Stimulated activated CD4-positive, alpha-beta T cell treated with anti-CD3 and anti-CD28 coated beads, Interleukin-4, amount 100 ng/mL, for 1 hour (primary cell): ENCODE measurements at places on chromosomes 13 and 19.

GRCh38 chr13:107447591-107447990 lies 767.7 kb downstream of the LIG4 start:
- no peak for DNase-seq

DNA sequence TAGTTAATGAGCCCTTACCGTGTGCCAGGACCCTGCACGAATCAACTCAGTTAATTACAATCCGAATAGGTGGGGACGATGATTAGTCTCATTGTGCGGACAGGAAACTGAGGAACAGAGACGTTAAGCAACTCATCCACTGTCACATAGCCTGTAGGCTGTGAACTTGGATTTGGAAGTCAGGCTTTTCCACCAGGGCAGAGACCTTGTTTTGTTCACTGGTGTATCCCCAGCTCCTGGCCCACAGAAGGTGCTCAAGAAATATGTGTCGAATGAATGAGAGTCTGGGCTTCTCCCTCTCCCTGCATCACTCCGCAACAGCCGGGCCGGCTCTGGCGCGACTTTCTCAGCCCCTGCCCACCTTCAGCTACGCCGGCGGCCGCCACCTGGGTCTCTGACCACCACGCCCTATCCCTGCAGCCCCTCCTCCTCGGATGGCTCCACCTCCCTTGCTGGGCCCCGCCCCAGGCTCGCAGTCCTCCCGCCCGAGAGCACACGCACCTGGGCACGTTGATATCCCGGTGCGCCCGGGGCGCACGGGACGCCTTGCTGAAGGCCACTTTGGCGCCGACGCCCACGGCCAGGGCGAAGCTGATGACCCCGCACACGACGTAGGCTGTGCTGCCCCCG lies 1.3 kb downstream of the SHISA7 start:
- DNase-seq, result no peak

DNA sequence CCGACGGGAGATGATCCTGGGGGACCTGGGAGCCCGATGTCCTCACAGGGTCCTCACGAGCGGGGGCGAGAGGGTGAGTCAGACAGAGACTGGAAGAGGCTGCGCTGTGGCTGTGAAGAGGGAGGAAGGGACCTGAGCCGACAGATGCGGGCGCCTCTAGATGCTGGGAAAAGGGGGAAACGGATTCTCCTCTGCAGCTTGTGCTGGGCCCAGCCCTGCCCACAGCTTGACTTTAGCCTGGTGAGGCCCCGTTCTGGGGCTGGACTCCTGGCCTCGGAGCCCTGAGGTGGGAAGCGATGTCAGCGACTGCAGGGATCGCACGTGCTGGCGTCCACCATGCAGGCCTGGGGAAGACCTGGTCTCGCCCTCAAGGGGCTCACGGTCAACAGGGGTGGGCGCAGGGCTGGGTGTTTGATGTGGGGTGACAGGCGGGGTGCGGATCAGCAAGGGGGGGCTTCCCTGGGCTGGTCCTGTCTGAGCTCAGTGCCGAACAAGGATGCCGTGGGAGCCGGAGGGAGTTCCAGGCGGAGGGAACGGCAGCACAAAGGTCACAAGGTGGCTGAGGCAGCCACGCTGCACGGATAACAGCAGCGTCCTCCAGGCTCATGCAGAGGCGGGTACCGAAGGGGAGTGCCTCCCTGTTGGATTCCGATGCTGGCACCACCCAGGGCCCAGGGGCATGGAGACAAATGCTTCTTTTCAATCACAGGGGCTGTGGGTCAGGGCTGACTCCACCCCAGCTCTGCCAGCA lies 31.8 kb downstream of the PIP5K1C start:
- DNase-seq, result no peak

DNA sequence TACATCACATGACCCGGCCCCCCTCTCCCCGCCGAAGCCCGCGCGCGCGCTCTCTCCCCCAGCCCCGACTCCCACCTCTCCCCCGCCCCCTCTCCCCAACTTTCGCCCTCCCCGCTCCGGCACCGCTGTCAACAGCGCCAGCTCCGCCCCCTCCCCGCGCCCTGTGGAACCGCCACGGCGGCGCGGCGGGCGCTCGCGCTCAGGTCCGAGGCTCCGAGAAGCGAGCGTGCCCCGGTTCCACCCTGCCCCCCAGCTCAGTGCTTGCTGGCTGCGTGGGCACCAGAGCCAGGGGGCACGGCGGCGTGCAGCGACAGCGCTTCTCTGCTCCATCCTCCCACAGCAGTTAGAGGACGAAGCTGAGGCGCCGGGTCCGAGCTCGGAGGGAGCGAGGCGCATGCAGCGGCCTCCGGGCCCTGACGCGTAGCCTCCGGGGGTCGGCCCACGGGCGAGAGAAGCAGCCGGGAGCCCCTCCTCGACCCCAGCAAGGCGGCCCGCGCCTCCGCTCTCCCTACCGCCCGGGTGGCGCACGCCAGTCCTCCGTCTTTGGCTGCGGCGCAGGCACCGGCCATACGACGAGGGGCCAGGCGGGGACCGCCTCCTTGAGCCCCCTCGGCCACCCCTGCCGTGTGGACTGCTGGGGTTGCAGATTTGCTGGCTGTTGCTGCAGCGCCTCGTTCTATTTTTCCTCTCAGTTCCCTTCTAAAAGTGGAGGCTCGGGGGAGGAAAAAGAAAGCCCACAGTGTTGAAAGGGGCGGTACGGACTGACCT lies 109.5 kb downstream of the KCNRG start:
- peak; percentile 91 for DNase-seq

- no peak for DNase-seq
Observed at GRCh38 chr13:93660391-93661063, 433.9 kb downstream of the GPC6 start.

DNA sequence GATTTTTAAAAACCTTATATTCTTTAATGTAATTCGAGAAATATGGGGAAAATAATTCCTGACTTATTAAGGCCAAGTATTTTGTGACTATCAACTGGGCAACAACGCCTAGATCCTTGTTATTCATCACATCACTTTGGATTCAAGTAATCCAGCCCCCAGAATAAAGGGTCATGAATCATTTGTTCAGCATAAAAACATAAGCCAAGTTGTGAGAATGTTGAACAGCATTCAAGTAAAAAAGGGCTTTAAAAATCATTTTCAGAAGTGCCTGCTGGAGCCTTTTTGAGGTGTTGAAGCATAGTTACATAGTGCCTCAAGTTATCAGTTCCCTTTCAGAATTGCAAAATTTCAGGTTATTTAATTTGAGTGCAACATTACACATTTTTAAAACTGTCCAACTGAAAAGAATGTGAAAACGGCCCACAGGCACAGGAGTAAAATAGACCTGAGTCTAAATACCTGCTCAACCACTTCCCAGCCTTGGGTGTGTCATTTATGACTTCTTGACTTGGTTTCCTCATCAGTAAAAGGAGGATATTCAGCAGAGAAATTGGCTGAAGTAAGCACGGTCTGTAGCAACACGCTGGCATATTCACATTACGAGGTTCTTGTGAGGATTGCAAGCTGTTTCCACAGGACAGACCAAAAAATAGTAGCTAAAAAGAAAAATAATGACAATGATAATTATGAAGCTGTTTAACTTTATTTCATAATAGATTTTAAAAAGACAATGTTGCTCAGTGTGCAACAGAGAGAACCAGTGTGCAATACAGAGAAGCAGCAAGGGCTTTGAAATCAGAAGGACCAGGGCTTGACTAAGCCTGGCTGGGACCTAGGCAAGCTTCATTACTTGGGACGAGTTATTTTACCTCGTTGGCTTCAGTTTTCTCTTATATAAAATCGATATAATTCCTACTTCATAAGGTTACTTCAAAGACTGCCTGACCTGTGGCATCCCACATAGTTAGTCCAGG lies 56.6 kb downstream of the MBNL2 start:
- no peak for DNase-seq

GRCh38 chr13:106083620-106084350 lies 451.7 kb downstream of the EFNB2 start:
- no peak for DNase-seq

DNA sequence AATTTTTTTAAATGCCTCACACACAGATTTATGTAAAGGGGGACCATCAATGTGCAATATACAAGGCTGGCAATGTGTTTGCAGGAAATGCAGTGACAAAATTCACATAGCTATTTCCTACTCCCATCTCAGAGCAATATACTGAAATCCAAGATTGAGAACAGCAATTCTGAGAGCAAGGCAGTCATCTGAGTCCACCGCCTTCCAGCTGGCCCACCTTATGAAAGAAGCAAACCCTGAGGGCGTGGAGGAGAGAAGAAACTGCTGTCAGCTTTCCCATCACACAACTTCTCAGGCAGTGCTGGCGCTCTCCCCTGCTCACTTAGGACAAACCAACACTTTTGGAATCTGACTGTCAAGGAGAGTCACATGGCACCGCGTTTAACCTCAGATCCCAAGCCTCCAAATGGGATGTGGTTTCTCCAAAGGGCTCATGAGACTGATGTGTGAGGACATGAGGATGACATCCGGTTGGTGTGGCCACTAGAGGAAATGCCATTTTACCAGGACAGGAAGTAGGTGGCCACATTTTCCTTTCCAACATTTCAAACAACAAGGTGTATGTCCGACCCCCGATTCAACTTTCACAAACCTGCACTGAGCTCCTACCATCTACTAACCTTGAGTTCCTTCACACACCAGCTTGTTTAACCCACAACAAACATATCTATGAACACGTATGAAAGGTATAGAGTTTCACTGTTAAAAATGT lies 3.7 kb upstream of the DOCK9 start:
- no peak for DNase-seq

- no peak for DNase-seq
Observed at GRCh38 chr13:48040049-48040448, 2.5 kb downstream of the NUDT15 start.

- DNase-seq, result peak; percentile 78
Observed at GRCh38 chr19:43446746-43447489, 18.5 kb downstream of the LYPD3 start.

DNA sequence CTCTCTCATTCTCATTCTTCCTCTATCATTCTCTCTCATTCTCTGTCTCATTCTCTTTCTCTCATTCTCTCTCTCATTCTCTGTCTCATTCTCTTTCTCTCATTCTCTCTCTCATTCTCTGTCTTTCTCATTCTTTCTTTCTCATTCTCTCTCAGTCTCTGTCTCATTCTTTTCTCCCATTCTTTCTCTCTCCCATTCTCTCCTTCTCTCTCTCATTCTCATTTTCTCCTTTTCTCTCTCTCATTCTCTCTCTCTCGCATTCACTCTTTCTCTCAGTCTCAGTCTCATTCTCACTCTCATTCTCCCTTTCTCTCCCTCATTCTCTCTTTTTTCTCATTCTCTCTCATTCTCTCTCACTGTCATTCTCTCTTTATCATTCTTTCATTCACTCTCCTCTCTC lies 152.0 kb upstream of the UQCRFS1 start:
- DNase-seq, result no peak

GRCh38 chr19:33781996-33782395 lies 14.7 kb upstream of the KCTD15 start:
- no peak for DNase-seq

DNA sequence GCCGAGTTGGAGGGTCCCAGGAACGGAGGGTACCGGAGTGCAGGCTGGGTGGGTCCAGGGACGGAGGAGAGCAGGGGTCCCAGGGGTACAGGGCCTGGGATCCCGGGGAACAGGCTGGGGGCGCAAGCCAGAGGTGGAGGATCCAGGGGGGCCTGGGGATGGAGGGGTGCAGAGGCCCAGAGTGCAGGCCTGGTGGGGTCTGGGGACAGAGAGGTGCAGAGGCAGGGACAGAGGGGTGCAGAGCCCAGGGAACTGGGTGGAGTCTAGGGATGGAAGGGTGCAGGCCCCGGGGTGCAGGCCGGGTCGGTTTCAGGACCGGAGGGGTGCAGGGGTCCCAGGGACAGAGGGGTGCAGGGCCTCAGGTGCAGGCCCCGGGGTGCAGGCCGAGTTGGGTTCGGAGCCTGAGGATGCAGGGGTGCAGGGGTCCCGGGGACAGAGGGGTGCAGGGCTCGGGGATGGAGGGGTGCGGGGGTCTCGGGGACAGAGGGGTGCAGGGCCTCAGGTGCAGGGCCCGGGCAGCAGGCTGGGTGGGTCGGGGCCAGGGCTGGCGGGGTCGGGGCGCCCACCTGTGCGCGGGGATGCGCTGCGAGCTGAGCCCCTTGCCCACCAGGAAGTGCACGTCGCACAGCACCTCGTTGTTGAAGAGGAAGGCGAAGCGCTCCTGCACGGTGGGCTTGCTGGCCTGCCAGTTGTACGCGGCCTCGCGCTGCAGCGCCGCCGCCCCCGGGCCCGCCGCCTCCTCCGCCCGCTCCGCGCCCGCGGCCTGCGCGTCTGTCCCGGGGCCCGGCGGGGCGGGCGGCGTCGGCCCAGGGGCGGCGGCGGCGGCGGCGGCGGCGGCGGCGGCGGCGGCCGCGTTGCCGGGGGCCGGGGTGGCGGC lies 545 bp downstream of the BTBD2 start:
- DNase-seq, result peak; percentile 27

DNA sequence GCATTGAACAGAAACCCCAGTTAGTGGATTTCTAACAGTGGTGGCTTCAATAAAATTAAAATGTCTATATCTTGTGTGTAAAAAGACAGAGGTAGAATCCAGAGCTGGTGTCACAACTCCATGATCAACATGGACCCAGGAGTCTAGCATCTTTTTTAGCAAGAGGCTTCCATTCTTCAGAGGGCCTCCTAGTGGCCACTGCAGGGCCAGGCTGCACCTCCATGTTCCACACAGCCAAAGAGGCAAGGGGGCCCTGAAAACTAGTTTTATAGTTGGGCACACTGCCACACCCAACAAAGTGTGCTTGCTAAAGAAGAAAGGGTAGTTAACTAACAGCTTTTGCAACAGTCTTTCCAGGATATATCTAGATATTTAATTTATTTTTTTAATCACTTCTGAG lies 12.9 kb downstream of the N4BP2L1 start:
- DNase-seq, result no peak

DNA sequence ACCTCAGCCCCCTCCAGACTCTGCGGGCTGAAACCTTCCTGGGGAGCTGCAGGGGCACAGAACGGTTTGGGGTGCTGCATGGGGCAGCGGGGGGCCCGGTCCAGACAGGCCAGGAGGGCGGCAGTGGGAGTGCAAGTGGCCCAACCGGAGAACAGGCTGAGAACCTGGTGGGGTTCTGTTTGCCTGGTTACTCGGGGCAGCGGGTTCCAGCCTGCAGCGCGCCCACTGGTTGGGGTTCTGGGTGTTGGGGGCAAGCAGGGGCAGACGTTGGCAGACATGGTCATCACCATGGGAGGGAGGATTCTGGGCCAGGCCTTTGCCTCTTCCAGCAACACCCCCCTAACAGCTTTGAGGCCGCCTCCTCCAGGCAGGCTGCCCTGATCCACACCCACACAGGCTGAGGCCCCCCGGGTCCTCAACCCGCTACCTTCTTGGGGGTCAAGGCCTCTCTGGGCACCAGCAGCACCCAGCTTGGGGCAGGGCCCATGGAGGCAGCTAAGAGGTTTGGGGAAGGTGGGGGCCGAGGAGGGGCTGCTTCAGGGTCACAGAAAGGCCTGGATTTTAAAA lies at the start of gene PRR22:
Gene PRR22 (minus strand): TSS at position 166 of the 567 bp plus-strand sequence. CDS start 86 bp downstream, at position 80.
- no peak for DNase-seq

DNA sequence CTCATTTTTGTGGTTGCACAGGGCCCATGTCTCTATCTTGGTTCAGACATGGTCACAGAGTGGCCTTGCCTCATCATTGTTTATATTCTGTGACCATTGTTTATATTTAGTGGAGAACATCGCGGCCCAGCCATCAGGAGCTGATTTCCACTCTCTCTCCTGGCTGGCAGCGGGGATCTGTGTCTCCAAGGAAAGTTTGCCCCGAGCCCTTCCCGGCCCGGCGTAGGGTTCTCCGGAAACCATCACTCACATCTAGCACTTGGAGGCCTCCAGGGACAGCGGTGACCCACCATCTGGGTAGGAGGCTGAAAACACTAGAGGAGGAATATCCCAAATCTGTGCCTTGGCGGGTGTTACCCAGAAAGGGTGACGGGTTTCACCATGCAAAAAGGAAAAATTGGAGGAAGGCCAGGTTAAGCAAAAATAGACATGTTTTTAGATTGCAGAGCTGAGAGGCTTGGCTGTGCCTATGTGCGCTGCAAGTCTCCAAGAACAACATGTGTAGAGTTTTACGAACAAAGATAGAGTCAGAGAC lies 726 bp upstream of the ZNF358 start:
- DNase-seq, result no peak

- no peak for DNase-seq
Observed at GRCh38 chr13:69458013-69458412, 649.6 kb upstream of the ATXN8OS start.
